ENCODE measurements at places on chromosomes 1 and 21.

DNA sequence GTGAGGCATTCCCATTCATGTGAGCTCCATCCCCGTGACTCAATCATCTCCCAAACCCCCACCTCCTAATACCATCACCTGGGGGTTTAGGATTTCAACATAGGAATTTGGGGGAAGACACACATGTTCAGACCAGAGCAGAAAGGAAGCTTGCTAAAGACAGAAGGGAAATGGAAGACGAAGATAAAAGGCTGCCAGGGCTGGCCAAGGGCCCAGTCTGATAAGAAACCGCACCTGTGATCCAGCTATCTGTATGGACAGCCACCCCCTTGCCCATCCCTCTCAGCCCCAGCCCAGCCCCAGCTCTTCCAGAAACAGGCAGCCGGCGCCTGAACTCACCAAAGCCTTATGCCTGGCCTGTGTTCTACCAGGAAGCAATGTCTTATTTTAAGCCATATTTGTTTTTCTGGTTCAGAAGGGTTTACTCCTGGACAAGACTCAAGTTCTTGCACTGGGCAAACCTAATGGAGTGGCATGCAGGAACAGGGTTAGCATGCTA lies 198.4 kb upstream of the VAMP3 start:
- DNase-seq = no peak

- DNase-seq = no peak
These were observed 43.2 kb downstream of the NEK2 start for GRCh38 chr1:211632117-211632807.

GRCh38 chr1:116765962-116766361 lies 11.7 kb downstream of the CD2 start:
- no peak for DNase-seq

DNA sequence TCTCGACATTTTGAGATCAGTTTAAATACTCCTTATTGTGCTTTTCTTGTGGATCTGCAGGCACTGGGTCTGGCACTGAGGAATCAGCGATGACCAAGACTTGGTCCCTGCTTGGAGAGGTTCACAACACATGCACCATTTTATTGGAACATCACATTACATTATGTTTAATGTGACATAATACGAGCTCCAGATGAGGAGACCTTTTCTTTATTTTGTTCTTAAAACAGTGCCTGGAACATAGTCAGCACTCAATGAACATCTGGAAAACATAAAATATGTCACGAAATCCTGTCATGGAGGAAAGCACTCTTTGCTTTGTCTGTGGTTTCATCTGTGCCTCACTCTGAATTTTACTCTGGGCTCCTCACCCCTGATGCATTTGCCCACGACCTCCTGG lies 110.7 kb downstream of the ST6GALNAC3 start:
- no peak for DNase-seq

DNA sequence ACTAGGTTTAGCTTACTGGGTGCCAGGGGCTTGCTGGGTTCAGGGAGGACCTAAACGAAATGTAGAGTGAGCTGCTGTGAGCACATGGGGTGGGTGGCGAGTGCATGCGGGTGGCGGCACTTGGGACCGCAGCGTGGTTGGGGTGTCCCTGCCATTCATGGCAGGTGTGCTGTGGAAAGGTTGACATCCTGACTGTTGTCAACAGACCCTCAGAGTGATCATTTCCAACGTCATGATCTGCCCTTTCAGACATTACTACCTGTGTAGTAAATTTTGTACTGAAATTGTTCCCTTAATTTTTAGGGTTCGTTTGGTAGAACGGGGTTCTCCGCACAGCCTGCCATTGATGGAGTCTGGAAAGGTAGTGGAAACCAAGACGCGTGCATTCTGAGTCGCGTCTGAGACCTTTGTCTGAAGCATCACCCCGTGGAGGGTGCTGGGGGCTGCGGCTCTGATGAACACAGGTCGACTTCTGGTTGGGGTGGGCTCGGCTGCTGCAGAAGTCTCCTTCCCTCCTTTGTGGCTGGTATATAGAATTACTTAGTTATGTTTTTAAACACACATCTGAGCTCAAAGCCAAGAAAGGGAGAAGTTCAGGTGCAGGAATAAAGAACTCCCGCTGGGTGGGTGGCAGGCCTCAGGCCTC lies 43.3 kb downstream of the S100B start:
- DNase-seq = no peak

GRCh38 chr21:18152371-18152770 lies 92.3 kb upstream of the CHODL start:
- DNase-seq = no peak

- no peak for DNase-seq
These were observed 30.8 kb downstream of the GORAB start for GRCh38 chr1:170562646-170563338.
